ENCODE measurements at places on chromosomes 7 and 10. TPM values are rescaled to one million over a fixed set of nuclear protein-coding genes. Genes with fewer than 3 reads are reported as not detected.

Gene XRCC2
- 0.26 TPM for total RNA-seq

Gene C7orf57
- total RNA-seq, result 2.4 TPM

DNA sequence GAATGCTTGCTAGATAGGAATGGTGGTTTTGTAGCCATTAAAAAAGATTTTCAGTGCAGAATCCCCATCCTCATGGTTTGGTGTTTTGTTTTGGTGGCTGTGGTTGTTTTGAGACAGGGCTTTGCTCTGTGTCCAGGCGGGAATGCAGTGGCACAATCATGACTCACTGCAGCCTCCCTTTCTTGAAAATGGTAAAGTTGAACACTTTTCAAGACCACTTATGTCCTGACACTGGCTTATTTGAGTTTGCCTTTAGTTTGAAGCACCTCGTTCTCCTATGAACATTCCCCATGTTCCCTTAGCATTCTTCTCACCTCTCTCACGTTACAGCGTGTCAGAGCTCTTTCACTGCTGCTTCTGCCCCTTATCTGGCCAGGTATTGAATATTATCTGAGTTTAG, 140.1 kb downstream of the LRRC4 start:
- no peak for DNase-seq

GRCh38 chr10:37737336-37737735, 120.1 kb downstream of the ZNF248 start:
- no peak for DNase-seq

DNA sequence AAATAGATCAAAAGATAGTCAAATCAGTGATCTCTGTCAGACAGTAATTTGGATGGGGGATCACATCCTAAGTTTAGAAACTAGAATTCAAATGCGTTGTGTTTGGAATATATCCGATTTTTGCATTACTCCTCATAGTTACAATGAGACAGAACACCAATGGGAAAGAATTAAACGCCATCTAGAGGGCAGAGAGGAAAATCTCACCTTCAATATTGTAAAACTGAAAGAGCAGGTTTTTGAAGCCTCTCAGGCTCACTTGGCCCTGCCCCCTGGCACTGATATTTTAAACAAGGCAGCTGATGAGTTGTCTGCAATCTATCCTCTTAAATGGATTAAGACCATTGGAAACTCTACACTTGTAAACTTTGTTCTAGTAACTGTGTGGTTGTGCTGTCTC, 17.7 kb downstream of the FRG2B start:
- peak; percentile 28 for DNase-seq

Gene RARRES2
- not detected for total RNA-seq

DNA sequence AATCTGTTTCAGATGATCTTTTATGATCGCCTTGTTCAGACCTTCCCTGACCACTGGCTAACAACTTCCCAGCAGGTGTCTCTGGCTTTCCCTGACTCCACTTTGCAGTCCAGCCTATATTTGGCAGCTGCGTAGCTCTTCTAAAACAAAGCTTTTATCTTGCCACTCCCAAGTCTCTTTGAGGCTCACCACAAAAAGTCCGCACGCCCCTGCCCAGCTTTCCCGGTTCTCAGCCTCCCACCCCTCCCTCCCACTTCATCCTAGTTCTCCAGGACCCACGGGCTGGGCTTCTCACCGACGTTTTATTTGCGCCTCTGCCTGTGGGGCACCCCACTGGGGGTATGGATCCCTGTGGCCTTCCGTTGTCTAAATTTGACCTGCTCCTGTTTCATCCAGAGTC, 58.9 kb upstream of the USP6NL start:
- DNase-seq, result no peak

Gene ZNF735
- not detected for total RNA-seq

- peak; percentile 18 for DNase-seq
Measured at GRCh38 chr7:142854372-142855113, at the start of gene EPHB6. Gene EPHB6, plus strand, starts transcription at chr7:142855076. Its CDS starts 8,152 bp downstream, at chr7:142863228.

DNA sequence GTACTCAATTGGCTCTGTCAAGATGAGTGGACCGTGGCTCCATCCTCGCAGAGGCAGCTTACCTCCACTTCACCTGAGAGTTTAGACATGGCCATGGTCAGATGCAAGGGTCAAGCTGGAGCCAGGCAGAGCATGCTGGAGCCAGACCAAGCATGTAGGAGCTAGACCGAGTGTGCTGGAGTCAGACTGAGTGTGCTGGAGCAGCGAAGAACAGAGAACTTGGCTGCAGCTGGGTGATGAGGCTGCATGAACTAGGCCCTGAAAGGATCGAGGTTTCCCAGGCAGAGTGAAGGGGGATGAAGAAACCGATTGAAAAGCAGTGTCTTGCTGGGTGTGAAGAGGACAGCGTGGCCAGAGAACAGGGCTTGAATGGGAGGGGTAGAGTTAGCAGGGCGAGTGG, 86.1 kb downstream of the MKI67 start:
- no peak for DNase-seq

Gene RNF32
- total RNA-seq, result 1.8 TPM

Gene RPEL1
- total RNA-seq, result 0.13 TPM

DNA sequence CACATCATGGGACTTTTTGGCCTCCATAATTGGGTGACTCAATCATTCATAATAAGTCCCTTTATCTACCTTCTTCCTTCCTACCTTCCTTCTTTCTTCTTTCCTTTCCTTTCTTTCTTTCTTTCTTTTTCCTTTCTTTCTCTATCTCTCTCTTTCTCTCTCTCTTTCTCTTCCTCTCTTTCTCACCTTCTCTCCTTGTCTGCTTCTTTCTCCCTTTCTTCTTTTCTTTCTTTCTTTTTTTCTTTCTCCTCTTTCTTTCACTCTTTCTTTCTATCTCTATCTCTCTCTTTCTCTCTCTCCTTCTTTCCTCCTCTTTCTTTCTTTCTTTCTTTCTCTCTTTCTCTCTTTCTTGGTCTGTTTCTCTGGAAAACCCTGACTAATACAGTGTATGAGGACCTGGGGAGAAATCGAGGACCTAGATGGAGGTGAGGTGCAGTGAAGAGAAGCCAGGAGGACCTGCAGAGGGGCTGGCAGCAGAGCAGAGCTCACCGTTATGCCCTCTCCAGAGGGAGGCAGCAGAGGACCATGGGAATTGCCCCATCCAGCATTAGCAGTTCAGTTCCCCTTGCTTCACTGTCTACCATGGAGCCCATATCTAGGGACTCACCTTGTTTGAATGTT, 52.7 kb upstream of the BTRC start:
- DNase-seq, result peak; percentile 66

Gene RAMP3
- total RNA-seq, result not detected

DNA sequence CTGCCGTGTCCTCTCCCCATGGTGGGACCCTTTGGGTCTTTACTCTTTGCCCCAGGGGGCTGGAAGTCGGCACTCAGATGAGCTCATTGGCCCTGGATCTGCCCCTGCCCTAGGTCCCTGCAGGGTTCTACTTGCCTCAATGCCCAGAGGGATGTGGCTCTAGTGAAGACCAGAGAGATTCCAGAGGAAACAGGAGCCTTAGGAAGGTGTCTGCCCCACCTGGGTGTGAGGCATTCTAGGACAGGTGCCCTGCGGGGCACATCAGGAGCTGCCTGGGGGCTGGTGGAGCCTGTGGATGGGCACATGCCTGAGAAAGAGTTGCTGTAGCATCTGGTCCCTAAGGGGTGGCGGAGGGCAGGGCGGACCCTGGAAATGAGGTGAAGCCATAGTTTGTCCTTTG, 128.6 kb downstream of the ADCY1 start:
- no peak for DNase-seq

GRCh38 chr10:48248462-48248861, 26.0 kb downstream of the FRMPD2 start:
- DNase-seq, result no peak

- no peak for DNase-seq
Measured at GRCh38 chr10:22581461-22581860, 132.9 kb downstream of the PIP4K2A start.

DNA sequence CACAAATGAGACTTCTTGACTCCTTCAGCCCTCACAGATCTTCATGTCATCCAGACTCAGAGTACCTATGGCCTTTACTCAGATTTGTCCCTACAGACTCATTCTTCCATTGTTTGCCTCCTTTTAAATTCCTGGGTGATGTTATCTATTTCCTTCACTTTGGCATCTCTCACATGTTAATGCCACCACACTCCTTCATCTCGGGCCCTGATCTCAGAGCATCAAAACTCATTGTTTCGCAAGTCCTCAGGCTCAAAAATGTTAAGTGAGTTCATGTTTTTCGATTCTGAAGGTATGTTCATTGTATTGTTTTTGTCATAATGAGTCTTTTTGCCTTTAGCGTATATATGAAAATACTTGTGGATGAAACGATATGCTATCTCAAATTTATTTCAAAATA, 62.3 kb upstream of the AHR start:
- DNase-seq, result no peak

Gene ZNF138
- 3.4 TPM for total RNA-seq

Gene FAM237B
- not detected for total RNA-seq

Data from bronchial epithelial cell (primary cell).